NCI-H2227 treated with DMSO at 0.1 percent for 48 hours (cell line): ENCODE measurements at places on chromosomes 4 and X.
A peak's percentile ranks its signal among the peaks of the same experiment; 100 is the strongest.

GRCh38 chr4:41176340-41176739 lies 38.0 kb downstream of the APBB2 start:
- no peak for DNase-seq

DNA sequence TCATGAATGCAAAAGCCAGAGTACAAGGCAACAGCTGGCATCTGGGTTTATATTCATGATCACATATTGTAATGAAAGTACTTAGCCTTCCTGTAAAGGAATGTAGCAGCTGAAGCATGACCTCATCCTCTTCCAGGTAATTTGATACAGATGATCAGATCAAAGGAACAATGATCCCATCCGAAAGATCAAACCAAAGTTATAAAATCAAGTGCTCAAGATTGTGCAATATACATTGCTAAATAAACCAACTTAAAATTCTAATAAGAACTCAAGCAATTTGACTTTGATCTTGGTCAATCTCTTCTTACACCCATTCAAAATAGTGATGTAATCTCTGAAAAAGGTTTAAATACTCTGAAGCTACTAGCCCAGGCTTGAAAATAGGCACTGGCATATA lies 113.1 kb upstream of the INPP4B start:
- DNase-seq: no peak

GRCh38 chr4:98508829-98509598 lies 149.4 kb downstream of the TSPAN5 start:
- DNase-seq: peak; percentile 26

DNA sequence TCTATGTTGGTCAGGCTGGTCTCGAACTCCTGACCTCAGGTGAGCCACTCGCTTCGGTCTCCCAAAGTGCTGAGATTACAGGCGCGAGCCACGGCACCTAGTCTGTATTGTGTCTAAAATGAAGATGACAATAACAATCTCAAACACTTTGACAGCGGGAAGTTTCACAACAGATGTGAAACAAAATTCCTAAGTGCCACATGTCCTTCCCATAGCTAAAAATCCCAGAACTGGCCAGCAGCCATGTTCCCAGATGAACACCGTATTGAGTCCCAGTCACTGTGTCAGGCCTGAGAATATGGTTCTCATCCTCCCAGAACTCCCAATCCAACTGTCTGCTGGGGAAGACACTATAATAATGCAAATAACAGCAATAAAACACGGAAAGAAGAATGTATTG lies 16.4 kb upstream of the KLHL8 start:
- no peak for DNase-seq

- DNase-seq: no peak
Observed at GRCh38 chrX:105477351-105477750, 256.9 kb upstream of the TEX13A start.

- DNase-seq: no peak
Observed at GRCh38 chr4:68736813-68737212, 66.4 kb upstream of the UGT2B15 start.

- peak; percentile 16 for DNase-seq
Observed at GRCh38 chr4:108072300-108072699, 82.6 kb downstream of the HADH start.

DNA sequence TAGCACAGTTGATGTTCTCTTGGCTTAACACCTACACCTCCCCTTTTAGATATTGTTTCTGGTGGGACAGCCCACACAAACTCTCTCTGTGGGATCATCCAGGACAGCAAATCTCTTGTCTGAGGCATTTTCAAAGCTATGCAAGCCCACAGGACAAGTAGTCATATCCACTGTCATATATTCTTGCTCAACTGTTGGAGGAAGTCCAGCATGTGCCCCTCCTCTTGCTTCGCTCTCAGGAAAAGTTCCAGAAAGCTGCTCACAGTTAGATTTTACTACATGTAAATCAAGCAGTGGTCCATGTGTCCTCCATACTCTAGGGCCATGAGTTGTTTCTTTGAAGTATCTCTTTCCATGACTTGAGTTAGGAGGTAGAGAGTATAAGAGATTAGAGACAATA lies 260.7 kb downstream of the INPP4B start:
- no peak for DNase-seq

DNA sequence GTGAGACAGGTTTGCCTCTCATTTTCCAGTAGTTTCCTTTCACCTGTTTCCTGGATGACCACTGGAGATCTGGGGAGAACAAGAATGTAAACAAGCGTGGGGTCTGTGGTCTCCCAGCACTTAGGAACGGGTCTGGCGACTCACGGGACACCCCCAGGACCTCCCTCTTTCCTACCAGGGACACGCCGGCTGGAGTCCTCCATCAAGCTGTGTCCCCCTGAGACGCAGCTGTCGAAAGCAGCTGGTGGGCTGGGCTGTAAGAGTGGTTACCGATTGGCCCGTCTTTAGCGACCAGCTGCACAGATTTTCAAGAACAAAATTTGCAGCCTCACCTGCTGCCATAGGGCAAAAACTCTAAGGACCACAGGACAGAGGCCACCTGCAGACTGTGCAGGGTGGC lies 11.9 kb downstream of the LRPAP1 start:
- no peak for DNase-seq
